ENCODE measurements at places on chromosomes 3 and 15. TPM values are rescaled to one million over a fixed set of nuclear protein-coding genes. Genes with fewer than 3 reads are reported as not detected.

- DNase-seq = no peak
These were observed 198.5 kb downstream of the CDIN1 start for GRCh38 chr15:36777926-36778325.

DNA sequence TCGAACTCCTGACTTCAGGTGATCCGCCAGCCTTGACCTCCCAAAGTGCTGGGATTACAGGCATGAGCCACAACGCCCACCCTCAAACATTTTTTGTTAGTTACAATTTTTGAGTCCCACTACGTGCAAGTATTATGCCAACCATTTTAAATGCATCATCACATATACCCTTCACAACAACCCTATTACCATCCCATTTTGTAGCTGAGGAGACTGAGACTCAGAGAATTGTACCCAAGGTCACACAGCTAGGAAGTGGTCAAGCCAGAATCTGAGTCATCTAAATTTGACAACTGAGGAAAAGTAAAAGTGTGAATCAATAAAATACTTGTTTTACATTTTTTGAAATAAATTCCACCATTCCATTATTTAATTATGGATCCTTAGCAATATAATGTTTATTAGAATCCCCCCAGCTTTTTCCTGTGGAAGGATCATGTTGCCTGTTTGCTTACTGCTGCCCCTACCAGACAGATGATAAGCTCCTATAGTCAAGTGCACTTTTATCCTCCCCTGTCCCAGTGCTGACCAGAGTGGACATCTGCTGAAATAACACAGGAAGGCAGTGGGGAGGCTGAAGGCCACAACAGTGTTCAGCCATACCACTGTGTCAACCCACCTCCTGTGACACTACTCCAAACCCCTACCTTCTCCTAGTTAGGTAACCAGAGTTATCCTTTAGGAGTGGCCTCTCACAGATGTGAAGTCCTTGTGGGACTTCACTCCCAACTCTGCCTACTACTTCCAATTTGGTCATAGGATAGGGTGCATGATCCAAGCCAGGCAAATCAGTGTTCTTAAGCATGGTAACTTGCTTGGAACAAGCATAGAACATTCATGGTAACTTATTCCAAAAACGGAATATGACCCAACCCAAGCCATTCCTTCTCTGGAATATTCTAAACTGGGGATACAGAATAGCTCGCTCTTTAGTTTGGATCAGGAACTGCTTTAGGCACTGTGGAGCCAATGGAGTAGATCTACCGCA is 28.1 kb downstream of the PRKAR2A start:
- no peak for DNase-seq

- no peak for DNase-seq
These were observed 45.0 kb upstream of the WWTR1 start for GRCh38 chr3:149702691-149703441.

DNA sequence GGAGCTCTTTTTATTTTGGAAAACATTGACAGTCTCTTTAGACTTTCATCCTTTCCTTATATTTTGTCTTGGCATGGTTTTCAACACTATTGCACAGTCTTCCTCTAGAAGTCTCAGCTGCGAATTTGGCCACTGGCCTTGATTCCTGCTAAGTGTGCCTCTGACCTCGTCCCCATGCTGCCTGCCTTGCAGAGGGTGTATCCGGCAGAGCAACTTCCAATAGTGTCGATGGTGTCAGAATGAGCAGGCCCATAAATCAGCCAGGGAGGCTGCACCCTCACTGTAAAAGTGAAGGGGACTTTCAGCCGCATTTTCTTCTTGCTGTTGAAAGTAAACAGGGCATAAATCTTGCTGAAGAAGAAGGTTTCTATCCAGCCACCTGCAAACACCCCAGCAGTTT is 336.7 kb upstream of the TRIM42 start:
- DNase-seq = no peak

DNA sequence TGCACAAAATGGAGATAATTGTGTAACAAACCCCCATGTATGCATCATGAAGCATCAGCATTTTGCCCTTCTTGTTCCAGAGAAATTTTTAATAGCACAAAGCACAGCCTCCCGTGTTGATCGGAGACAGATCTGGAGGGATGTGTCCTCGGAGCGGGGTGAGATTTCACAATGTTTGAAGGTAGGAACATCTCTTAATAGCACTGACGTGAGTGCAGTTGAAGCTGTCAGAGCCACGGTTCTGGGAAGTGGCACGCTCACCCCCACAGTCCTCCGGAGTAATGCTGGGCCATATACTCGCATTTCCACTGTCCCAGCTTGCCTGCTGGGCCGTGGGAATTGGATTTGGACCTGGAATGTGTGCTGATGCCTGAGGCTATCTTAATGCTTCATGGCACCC is 24.1 kb downstream of the ARPP21 start:
- DNase-seq = no peak

GRCh38 chr3:133797396-133798105 is 8.1 kb upstream of the SRPRB start:
- DNase-seq = no peak

DNA sequence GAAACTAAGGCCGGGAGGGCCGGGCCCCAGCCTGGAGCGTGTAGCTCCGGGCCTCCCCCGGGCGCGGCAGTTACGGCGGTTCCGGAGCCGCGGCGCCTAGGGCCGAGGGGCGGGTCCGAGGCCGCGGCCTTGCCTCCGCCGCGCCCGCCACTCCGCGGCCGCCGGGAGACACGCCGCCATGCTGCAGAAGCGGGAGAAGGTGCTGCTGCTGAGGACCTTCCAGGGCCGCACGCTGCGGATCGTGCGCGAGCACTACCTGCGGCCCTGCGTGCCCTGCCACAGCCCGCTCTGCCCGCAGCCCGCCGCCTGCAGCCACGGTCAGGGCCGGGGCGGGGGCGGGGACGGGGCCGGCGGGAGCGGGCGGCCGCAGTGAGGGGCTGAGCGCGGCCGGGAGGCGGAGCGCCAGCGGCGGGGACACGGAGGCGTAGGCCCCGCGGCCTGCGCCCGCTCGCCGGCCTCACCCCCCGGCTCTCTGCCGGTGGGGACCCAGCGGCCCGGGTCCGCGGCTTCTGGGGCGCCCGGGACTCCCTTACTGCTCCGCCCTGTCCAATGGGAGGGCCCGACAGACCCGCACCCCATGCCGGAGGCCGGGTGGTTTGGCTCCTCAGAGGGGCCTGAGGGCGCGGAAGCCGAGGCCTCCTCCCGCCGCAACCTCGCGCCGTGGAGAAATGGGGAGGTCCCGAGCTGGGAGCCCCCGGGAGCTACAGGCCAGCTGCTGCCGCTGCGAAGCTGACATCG is at the start of gene DIS3L:
TSS of gene DIS3L (plus strand) at position 150 of the 738 bp plus-strand sequence. CDS start at position 179, 29 bp downstream.
- no peak for DNase-seq

FAIM gene
- 20.5 TPM for total RNA-seq

FSIP1 gene
- 0.32 TPM for total RNA-seq

CPLX3 gene
- total RNA-seq = not detected

Measured in omental fat pad (tissue), 4 donors.